Activated CD4-positive, alpha-beta T cell treated with anti-CD3 and anti-CD28 coated beads for 1 hour (primary cell): ENCODE measurements at places on chromosomes 2 and 18.

GRCh38 chr2:128636802-128637147 is 318.1 kb upstream of the HS6ST1 start:
- no peak for DNase-seq

GRCh38 chr2:165007161-165007744 is 51.9 kb upstream of the SLC38A11 start:
- DNase-seq: no peak

GRCh38 chr2:30149513-30149912 is 2.7 kb downstream of the YPEL5 start:
- DNase-seq: no peak

DNA sequence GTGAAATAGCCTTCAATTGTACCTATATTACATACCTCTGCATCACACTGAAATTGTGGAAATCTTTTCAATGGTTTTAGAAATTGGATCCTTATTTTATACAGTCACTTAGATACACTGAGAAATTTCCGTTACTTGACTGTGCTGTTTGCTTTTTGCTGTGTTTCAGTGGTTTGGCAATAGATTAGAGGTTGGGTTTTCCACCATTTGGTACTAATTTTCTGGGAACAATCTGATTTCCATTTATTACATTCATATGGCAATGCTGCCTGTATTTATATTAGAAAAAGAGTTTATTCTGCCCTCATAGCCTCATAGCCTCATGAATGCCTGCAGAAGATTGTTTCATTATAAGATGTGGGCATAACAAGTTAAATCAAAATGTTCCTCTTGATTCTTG is 285.0 kb downstream of the GULP1 start:
- DNase-seq: no peak

GRCh38 chr2:46446871-46447568 is 32.3 kb upstream of the TMEM247 start:
- no peak for DNase-seq

DNA sequence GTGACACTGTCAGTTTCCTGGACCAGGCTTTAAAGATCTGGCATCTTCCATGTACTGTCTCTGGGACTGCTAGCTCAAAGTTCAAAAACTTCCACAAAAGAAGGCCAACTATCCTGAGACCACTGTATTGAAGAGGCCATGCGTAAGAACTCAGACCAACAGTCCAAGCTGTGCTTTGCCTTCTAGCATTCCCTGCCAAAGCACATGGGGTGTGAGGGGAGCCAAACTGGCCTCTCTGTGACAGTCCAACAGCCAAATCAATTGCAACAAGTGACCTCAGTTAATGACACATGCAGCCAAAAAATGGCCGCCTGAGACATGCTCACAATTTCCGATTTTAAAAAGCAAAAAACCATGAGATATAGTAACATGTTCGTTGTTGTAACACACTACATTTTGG is 160.3 kb upstream of the CDH19 start:
- no peak for DNase-seq

- no peak for DNase-seq
Observed at GRCh38 chr2:150424406-150424805, 63.1 kb downstream of the RND3 start.

DNA sequence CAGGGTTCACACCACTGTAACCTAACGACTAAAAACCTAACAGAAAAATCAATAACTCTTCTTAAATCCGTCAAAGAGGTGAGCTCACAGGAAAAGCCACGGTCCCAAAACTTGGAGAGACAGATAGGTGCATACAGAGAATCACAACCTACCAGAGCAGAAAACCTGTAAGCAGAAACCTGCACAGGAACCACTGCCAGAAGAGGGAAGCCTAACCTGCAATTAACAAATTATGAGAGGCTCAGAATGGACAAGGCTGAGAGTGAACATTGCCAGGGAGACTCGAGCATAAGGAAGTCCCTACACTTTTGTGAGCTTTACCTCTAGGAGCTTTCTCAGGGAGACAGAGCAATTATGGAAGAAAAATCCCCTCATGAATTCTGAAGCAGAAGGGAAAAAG is 156.2 kb upstream of the NETO1 start:
- no peak for DNase-seq

DNA sequence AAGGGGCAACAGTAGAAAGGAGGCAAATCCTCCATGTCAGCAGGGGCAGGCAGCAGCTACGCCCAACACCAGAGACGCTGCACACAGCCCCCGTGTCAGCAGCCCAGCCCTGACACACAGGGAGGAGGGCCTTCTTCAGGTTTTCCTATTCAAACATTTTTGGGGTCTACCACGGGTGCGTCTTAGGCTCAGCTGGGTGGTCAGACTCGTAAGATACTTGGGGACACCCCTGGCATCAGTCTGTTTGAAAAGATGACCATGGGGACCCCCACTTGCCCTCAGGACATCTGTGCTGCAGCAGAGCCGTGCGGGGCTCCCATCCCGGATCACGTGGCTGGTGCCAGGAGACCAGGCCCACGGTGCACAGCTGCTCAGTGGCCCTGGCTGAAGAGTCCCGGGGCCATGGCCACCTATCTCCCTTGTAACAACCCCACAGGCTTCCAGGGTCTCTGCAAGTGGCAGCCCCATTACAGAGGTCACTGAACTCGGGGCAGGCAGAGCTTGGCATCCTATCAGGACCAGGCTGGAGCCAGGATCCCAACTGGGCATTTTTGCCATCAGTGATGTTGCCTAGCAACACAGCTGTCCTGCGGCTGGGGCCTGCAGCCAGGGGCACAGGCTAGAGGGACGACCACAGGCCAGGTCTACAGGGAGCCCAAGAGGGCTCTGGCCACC is 82.5 kb downstream of the EDAR start:
- DNase-seq: no peak

DNA sequence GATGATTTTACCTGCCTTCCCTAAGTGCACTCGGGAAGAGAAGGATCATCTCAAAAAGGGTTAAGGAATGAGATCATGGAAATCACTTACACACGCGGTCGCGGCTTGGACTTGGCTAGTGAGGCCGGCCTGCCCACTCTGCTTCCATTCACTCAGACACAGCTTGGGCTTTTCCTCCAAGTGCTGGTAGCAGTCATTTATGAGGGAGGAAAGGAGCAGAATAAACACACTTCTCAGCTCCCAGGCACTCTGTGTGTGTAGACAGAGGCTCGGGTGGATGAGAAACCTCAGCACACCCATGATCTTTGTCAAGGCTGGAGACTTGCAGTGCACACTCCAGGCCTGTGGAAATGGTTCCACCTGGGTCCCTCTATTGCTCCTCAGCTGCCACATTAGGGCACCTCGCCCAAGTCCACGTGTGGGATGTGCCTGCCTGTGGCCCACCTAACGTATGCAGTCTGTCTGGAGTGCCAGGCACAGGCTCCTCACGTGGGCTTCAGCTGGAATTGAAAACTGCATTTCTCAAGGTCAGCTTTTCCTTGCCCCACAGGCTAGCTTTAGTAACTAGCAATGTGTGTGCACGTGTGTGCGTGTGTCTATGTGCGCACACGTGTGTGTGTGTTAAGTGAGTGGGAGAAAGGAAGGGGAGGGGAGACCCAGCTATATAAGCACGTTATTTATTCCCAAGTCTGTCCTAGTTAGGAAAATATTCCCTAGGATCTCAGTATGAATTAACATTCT is 288.4 kb downstream of the SOX11 start:
- DNase-seq: no peak

DNA sequence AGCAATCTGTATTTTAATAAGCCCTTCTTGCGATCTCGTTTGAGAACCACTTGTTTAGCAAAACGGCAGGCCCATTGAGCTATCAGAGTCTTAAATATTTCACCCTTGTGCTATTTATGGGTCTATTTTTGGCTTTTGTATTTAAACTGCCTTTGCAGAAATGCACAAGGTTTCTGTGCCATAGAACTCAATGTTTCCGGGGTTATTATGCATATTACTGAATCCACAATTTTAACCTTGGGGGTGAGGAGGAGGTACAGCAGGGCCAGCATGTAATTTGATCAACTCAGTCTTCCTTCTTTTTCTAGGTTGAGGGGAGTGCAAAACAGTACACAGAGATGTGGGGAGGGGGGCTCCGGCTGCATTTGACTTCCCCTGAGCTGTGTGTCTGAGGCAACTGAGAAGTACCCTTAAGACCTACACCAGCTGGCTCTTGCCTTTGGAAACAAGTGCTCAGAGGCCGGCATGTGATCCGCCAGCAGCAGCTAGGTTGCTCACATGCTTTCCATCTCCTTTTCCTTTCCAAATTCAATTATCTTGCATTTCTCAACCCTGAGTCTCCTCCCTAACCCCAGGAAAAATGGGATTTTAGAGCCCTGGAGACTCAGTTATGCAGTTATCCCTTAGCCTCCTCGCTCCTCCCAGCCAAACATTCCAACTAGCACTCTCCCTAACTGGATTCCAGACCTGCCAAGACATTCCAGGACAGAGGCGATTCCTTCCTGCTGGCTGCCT is 103.0 kb downstream of the HNRNPLL start:
- no peak for DNase-seq

DNA sequence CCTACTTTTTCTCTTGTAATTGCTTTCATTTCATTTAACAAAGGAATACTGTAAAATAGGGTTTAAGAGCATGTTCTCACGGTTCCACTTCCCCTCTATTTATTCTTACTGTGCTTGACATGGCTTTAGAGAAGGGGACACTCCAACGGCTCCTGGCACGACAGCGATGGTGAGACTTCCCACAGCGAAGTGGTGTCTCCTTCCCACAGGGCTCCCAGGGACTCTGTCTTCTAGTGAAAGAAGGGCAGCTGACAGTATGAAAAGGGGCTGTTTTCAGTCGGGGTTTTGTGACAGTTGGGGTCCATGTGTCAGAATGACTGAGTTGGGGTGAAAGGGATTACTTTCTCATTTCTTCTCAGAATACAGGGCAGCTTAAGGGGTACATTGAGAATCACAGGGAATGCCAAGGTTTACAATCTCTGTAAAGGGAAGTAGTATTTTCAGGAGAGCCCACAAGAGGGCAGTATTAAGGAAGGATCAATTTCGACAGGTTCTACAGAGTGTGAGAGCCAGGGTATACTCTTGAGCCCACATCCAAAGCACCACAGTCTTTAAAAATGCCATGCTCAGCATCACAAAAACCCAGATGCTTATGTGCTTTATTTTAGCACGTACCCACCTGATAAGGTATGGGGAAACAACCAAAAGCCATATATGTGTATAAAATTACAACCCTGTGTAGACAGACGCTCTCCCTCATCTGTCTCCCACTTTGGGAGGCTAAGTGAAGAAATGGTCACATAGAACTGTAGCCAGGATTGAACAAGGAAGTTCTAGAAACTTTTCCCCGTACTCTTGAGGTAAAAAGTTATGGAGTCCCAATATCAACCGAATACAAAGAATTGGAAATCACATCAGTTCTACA is 31.3 kb upstream of the RAPGEF4 start:
- no peak for DNase-seq

DNA sequence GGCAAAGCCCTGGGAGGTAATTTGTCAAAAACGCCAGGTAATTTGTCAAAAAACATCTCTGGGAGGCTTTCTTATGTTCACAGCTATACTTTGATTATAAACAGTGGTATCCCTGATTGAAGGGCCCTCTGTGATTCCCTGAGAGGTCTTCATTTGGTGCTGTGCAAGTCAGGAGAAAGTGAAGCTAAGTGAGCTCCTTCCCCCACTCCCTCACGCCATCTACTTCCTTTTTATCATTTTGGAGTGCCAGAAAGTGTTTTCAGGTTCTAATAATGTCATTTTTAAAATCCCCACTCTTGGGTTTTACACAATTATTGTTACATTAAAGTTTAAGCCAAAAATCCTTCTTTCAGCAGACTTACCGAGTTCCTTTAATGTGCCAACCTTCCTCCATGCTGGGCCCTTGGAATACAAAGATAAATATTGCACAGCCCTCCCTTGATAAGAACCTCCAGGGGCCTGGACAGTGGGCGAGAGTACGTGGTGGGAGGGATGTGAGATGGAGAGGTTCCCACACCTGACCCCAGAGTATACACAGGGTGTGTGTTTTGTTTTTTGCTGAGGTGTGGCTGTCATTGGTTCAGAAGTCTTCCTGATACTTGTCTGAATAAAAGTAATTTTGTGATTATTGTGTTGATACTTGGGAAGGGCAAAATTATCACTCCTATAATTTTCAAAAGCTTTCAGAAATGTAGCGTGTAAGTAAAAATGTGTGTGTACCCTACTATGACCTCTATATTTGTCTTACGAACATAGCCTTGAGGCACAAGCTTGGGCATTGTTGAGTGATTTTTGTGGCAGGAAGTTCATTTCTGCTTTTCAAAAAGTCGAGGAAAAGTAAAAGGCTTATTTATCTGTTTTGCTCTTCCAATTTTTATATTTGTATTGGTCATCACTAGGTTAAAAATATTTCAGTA is 8.2 kb downstream of the MAPRE2 start:
- DNase-seq: no peak

GRCh38 chr18:59697236-59697932 is at the start of gene CCBE1:
Gene CCBE1 (minus strand): TSS chr18:59697423.
- DNase-seq: no peak

DNA sequence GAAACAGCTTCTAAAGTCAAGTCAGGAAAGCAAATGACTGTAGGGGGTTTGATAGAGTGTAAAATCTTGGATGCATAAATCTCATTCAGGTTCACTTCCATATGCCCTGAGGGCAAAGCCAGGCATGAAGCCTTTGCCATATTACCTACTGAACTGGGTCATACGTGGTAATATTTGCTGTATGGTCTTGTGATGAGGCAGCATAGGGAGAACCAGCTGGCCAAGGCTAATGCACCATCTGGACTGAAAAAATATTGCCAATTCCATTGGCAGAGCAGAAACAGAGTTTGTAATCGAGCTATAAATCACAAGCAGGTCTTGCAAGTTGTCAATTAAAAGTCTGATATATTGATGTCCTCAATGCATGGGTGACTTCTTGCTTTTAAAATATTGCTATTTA is 243.8 kb downstream of the ERBB4 start:
- no peak for DNase-seq
